ENCODE measurements at places on chromosomes 1 and 21.

DNA sequence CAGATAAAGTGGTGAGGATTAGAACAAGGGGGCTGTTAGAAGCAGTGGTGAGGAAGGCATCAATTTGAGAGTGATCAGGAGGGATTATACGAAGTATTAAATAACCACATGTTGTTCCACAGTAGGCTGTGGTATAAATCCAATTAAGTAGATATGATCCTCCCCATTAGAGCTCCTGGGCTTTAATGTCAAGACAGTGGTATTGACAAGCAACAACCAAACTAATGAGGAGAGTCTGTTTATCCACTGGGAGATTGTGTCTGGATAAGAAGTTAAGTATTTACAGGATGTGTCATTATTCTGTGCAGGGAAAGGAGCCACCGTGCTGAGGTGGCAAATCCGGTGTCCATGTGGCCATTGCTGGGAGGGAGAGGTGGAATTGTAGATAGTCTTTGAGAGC, 5.8 kb downstream of the ACTN2 start:
- DNase-seq = no peak

DNA sequence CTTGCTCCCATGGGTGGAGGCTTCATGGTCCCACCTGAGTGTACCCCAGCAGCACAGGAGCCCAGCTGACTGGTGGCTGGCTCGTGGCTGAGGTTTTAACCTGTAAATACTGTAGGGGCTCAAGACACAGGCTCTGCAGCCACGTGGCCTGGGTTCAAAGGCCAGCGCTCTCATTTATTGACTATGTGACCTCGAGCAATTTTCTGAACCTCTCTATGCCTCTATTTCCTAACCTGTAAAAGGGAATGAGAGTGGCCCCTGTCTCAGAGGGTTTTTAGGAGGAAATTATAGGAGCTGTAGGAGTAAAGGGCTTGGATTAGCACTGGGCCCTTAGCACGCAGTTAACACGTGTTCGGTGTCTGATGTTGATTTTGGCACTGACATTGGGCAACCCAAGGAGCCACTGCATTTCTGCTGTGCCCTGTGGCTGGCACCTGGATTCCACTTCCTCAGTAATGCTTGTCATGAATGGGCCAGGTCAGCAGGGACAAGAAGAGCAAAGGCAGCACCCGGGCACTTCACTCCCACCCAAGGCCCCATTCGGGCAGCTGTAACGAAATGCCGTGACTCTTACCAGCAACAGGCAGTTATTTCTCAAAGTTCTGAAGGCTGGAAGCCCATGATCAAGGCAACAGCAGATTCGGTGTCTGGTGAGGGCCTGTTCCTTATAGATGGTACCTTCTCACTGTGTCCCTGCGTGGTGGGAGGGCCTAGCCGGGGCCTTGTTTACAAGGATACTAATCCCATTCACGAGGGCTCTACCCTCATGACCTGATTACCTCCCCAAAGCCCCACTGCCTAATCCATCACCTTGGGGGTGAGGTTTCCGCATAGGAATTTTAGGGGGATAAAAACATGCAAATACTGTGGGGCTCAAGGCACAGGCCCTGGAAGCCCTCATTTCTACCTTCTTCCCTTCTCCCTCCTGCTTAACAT, 25.2 kb downstream of the ARHGEF10L start:
- DNase-seq = no peak

DNA sequence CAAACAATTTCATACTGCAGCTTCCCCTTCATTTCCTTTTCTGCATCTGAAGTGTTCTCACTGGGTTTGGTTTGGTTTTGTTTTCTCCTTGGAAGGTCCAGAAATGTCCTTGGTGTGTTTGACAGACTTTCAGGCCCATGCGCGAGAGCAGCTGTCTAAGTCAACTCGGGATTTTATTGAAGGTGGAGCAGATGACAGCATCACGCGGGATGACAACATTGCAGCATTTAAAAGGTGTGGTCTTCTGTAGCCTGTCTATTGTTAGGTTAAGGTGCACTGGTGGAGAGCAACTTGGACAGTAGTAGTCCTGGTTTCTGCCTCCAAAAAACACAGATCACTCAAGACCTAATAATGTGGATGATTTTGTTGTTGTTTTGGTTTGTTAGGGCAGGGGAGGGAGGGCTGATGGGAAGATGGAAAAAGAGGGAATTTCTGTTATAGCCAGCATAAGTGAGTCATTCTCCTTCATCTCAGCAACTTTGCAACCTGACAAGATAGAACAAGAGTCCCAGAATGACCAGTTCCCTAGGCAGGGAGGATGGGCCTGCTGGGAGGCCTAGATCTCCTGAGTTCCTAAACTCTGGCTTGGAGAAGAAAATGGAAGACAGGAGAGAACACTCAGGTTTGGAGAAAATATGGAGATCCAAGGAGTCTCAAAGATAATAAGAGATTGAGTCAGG, 12.5 kb downstream of the HAO2 start:
- no peak for DNase-seq

DNA sequence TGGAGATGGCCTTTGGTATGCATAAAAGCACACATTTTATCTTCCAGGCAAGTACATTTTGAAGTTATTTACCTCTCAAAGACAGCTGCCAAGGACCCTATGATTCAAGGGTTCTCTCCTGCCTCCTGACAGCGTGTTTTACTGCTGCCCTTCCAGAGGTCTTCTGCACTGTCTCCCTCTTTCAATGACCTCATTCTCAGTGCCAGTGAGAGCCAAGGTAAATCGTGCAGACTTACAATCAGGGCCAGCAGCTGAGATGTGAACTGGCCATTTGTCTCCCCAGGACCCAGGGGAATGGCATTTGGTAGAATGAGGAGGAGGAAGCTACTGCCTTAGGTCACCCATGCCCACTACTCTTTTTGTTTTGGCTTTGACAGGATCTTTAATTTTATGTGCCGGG, 84.2 kb upstream of the FGGY start:
- no peak for DNase-seq

- no peak for DNase-seq
These were observed 50.9 kb downstream of the EVA1C start for GRCh38 chr21:32463367-32463766.

GRCh38 chr1:206456577-206457370, 13.5 kb upstream of the IKBKE start:
- DNase-seq = no peak

- no peak for DNase-seq
These were observed 316.7 kb downstream of the BRINP2 start for GRCh38 chr1:177487481-177487880.

- DNase-seq = no peak
These were observed 77.0 kb downstream of the FAM78B start for GRCh38 chr1:166089804-166090203.

- DNase-seq = peak; percentile 11
These were observed 1.7 kb downstream of the FAM78B start for GRCh38 chr1:166164995-166165660.

GRCh38 chr1:227939791-227940771, 7.7 kb downstream of the WNT9A start:
- DNase-seq = peak; percentile 6

DNA sequence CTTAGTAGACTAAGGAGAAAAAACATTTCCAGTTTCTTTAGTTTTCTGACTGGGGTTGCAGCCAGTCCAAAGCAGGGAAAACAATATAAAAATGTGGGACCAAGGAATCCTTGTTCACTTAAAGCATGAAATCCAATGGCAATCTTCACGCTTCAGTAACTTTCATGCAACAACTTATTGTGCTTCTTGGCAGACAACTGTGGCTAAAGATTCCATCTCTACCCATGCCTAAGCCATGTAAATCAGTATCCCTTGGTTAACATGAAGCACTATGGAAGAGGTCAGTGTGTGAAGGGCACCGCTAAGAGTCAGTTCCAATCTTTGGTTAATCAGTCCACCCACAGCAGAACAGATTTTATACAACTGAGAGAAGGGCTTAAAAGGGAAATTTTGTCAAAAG, 201.8 kb upstream of the GREM2 start:
- no peak for DNase-seq

- no peak for DNase-seq
These were observed 125.5 kb upstream of the HNRNPU start for GRCh38 chr1:244989813-244990212.

- DNase-seq = no peak
These were observed 3.0 kb downstream of the NPHP4 start for GRCh38 chr1:5989286-5989605.

DNA sequence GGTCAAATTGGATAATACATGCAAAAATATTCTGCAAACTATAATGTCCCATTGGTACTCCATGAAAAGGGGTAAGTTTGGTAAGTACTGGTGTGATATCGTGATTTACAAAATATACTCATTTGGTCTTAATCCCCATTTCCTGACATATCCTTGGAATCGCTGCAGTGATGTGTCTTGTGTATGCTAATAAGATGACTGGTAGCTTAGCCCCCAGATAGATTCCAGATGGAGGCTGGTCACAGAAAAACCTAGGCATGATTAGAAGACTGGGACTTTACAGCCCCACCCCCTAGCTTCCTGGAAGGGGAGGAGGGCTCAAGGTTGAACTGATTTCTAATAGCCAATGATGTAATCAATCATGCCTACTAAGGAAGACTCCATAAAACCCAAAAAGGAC, 3.0 kb downstream of the VAMP4 start:
- no peak for DNase-seq

DNA sequence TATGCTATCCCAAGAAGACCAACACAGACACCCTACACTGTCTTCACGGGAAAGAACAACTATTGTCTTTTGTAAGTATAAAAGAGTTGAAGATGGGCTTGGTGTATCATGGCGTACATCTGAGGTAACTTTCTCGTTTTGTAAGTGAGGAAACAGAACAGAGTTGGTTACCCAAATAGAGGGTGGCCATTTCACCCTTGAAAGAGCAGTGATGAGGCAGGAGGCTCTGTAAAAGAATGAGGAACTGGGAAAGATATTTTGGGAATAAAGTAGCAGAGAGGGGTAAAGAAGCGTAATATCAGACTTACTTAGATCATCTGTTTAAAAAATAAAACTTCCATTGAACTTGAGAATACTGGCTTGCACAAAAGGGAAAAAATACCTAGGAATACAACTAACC, 18.9 kb downstream of the FCRL2 start:
- DNase-seq = no peak

DNA sequence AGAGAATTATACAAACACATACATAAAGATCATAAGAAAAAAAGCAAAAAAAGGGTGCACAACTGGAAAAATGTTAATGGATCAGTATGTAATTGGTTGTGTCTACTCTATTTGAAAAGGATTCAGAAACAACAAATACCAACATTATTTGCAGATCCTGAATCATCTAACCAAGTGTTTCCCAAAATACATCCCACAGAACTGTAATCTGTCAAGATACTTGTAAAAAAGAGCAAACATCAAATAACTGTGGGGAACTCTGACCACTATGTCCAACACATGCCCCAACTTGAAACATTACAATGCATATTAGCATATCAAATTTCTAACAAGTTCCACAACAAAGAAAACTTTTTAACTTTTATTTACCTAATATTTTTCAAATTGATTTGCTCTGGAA, 22.6 kb downstream of the ANKRD13C start:
- DNase-seq = no peak

DNA sequence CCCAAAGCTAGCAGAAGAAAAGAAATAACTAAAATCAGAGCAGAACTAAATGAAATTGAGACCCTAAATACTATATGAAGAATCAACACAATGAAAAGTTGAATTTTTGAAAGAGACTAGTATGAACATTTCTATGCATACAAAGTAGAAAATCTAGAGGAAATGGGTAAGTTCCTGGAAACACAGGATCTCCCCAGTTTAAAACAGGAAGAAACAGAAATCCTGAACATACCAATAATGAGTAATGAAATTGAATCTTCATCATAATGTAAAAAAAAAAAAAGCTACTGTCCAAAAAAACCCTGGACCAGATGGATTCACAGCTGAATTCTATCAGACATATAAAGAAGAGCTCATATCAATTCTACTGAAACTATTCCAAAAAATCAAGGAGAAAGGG, 233.5 kb downstream of the PLPP3 start:
- no peak for DNase-seq

GRCh38 chr1:30373471-30374399, 349.6 kb downstream of the MATN1 start:
- DNase-seq = no peak

- DNase-seq = no peak
These were observed 20.2 kb downstream of the SDC3 start for GRCh38 chr1:30888391-30888790.

DNA sequence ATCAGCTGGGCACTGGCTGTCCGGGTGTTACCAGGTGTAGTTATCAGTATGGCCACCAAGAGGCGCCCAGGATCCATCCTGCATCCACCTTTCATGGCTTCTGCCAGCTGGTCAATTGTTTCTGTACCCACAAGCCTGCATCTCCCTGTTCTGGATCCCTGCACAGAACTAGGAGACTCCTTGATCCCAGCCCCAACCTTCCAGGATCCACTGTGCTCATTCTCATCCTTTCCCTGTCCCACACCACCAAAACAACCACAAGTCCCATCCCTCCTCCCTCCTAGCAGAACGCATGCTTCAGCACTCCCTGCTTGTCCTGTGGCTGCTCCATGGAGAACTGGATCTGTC, 27.2 kb upstream of the FOXE3 start:
- peak; percentile 67 for DNase-seq

GRCh38 chr1:36624466-36624865, 141.8 kb upstream of the CSF3R start:
- no peak for DNase-seq

- no peak for DNase-seq
These were observed 53.1 kb downstream of the S100B start for GRCh38 chr21:46551636-46552241.

GRCh38 chr1:28113242-28113572, 24.8 kb upstream of the EYA3 start:
- DNase-seq = no peak

DNA sequence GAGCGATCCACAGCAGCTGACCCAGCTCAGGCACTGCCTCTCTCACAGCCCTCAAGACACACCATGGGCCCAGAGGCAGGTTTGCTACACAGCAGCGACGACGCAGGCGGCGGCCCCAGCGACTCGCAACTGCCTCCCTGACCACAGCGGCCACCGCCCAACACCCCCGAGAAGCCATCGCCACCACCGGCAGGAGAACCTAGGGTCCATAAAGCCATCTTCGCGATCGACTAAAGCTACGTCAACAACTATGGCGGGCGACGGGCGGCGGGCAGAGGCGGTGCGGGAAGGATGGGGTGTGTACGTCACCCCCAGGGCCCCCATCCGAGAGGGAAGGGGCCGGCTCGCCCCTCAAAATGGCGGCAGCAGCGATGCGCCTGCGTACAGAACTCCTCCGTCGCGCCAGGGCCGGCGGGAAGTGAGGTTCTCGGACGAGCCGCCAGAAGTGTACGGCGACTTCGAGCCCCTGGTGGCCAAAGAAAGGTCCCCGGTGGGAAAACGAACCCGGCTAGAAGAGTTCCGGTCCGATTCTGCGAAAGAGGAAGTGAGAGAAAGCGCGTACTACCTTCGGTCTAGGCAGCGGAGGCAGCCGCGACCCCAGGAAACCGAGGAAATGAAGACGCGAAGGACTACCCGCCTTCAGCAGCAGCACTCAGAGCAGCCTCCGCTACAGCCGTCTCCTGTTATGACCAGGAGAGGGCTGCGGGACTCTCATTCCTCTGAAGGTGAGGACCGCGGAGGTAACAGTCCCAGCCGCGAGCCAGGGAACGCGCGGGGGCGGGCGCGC, at the start of gene TOR1AIP1:
Gene TOR1AIP1, plus strand, starts transcription at position 33 of the 787 bp plus-strand sequence. Its CDS starts 218 bp downstream, at position 251.
- DNase-seq = peak; percentile 87

All from tibial nerve (tissue), 4 donors.